ENCODE measurements at places on chromosomes 2 and 18.
A peak's percentile ranks its signal among the peaks of the same experiment; 100 is the strongest.

- no peak for DNase-seq
These were observed 130.8 kb upstream of the MSH6 start for GRCh38 chr2:47652061-47652690.

- DNase-seq, result peak; percentile 12
These were observed at the start of gene SOCS6 for GRCh38 chr18:70288851-70289328. SOCS6 (plus strand) TSS chr18:70289045; CDS start chr18:70324669, 35,624 bp downstream.

GRCh38 chr2:101185085-101185484 is 33.9 kb upstream of the TBC1D8 start:
- no peak for DNase-seq

DNA sequence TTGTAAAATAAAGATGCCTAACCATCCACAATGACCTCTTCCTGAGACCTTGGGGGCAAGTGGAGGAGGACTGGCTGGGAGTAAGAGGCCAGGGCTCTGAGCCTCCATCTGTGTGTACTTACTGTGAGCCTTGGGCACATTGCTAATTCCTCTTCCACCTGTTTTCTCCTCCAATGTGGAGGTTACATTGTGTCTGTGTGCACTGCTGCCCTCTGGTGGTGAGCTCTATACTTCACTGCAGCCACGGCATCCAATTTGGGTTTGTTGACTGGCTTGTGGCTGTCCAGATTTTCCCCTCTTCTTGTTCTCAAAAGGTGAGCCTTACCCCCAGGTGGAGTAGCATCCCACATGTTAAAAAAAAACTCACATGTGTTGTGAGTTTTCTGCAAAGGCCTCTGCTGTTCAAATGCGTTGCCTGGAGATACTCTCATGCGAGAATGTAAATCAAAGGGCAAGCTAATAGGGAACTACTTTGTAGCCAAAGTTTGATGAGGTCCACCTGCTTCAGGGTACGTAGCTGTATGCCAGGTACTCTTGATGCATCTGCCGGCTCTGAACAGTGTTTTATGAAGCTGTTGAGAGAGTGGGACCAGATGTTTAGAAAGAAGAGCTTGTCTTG is 80.8 kb downstream of the APOB start:
- peak; percentile 57 for DNase-seq

- no peak for DNase-seq
These were observed 109.6 kb downstream of the TAF4B start for GRCh38 chr18:26335571-26336487.

- DNase-seq, result no peak
These were observed 104.5 kb downstream of the GPD2 start for GRCh38 chr2:156540706-156541105.

- DNase-seq, result no peak
These were observed 1233.5 kb upstream of the NXPH2 start for GRCh38 chr2:140013545-140014203.

- DNase-seq, result no peak
These were observed 35.6 kb downstream of the OTOF start for GRCh38 chr2:26442301-26442700.

GRCh38 chr2:19349911-19350677 is 8.3 kb downstream of the OSR1 start:
- DNase-seq, result peak; percentile 51

- DNase-seq, result no peak
These were observed 7.7 kb upstream of the CDC42EP3 start for GRCh38 chr2:37679072-37679695.

DNA sequence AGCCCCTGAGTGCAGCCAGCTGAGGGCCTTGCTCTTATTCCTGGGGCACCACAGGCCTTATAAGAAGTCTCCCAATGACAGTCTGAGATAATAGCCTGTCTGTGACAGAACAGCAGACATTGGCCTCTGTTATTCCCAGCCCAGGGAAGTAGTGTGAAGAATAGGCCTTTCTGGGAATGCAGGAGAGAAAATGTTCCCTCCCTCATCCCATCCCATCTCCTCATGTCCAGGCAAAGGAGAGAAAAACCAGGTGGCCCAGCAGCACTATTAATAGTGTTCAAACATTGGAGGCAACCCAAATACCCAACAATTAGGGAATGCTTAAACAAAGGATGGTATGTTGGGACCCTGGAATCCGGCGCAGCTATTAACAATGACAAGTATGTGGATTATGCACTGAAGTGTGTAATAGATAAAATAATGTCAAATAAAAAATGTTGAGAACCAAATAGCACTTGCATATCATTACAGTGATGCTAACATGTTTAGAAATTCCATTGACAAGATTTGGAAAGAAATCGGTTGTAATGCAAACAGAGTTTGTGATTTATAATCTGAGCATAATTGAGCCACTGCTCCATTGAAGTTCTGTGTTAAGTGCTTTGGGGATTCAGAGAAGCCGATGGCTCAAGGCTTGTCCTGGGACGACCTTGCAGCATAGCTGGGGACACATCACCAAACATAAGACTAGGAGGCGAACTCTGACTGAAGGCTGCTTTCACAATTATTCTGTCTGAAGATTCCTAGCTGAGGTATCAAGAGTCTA is 69.3 kb downstream of the LBH start:
- no peak for DNase-seq

DNA sequence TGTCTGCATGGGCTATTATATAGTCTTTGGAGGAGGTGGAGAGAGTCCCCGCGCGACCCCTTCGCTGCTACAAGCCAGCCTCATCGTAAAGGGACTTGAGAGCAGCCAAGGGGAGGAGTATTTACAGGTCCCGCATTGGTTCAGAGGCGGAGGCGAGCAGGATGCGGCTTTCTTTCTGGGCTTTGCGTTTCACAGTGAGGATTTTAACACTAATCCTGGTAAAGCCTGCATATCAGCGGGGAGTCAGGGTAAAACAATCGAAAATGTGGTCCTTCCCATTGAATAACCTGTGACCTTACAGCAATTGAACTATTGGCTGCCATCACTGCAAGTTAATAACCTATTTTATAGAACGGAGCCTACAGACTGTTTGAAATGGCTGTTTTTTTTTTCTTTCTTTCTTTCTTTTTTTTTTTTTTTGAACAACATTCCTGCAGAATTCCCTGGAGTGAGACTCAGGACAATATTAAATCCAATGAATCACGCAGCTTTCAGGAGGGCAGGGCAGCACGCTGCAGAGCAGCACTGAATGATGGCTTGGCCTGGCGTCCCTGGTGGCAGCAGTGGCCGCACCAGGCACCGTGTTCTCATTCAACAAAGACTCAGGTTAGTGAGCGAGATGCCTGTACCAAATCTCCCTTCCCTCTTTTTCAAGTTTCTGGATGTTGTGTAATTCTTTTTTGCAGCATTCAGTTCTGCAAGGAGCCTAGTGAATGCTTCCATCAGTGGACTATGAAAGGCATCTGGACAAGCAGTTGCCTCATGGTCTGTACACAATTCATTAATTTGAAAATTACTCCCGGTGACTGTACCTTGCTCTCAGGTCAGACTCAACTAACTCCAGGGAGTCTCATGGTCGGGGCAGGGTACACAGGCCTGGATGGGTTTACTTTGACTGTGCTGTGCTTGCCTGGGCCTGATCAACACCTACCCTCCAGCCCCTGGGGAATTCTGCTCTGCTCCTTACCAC is 19.8 kb downstream of the SMIM21 start:
- no peak for DNase-seq

DNA sequence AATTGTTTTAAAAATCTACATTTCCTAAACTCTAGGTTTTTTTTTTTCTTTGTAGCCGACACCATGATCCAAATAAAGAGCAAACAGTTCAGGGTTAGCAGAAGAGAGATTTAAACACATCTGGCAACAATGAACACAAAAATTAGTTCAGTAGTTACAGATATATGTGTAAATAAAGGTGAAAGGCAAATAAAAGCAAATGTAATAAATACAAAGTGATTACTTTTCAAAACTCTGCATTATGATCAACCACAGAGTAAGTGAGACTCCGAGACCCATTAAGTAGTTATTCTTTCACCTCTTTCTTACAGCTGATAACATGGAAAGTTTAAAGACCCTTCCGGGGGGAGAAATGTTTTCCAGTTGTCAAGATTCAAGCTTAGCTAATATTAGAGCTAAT is 716 bp downstream of the CALCRL start:
- no peak for DNase-seq

- DNase-seq, result no peak
These were observed at the start of gene OTOS for GRCh38 chr2:240140511-240140910. OTOS (minus strand) TSS chr2:240140658; CDS start chr2:240140326, 332 bp downstream.

DNA sequence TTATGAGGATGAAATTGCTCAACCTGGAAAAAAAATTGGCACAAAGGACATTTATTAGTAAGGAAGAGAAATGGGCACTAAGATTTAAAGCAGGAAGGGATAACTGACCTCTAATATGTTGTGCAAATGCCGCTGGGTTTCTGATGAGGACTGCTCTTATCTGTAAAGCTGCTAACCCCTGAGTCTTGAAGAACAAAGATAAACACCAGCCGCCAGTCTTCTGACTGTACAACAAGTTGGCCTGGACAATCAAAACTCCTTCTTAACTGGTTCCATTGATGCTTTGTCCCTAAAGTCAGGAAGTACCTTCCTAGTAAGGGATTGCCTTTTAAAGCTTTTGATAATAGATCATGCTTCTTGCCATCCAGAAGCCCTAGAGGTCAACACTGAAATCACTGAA is 301.8 kb downstream of the TRIB2 start:
- DNase-seq, result no peak

DNA sequence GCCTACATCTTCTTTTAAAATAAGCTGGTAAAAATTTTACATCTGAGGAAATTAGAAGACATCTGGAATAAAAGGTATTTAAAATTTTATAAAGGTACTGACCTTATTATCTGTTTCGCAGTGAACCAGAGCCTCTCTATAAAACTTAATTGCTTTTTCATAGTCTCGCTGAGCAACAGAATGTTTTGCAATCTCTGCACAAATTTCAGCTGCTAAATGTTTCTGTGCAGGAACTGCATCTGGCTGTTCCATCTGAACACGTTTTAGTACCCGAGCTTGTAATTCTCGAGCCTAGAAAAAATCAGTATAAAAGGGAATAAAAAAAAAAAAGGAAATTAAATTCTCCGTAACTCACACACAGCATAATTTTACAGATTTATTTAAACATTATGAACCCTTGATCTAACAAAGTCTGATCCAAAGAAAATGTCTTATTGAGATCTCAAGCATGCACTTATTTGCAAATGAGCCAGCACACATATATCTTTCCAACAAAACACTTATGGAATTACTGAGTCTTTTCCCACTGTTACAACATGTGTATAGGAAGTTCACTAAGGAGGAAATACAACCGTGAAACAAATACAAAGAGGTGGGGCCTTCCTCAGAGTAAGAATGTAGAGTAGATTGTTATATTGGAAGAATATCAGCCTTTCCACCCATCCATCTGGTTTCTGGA is 51.8 kb downstream of the TTC21B start:
- no peak for DNase-seq

DNA sequence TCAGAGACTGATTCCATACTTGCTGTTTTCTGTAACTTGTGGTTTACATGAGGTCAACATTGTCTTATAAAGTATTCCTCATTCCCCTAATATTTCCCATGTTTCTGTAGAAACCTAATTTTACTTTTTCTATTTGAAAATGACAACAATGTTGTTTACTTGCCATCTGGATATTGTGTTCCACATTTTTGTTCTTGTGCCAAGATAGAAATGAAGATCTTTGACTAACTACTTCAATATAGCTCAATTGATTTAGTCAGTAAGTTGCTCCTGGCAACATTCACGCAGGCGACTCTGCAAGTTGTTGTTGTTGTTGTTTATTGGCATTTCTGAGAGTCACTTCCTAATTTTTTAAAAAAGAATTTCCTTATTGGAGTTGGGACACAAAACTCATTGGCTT is 69.5 kb downstream of the CAVIN2 start:
- DNase-seq, result no peak

All from T-helper 17 cell (primary cell).